Renal cortical epithelial cell (primary cell): ENCODE measurements at places on chromosomes 2 and 18.

DNA sequence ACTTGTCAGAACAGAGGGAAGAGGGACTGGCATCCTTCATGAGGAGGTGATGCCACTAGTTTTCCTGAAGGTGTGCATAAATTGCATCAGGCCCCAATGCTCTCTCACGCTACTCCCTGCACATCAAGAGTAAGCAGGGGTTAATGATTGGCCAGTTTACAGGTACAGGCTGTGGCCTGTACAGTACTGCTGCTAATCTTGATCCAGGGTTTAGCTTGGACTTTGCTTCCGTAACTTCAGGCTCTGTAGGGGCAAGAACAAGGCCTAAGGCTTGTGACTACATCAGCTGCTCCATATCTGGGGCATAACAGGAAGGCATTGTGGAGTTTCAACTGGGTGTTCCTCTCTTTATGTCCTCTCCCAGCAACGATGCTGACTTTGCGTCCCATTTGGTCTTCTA is 96.8 kb upstream of the FZD7 start:
- DNase-seq: peak; percentile 32

GRCh38 chr2:215160081-215160480 is 21.7 kb upstream of the ABCA12 start:
- no peak for DNase-seq

GRCh38 chr2:120846406-120847095 is 110.9 kb downstream of the GLI2 start:
- DNase-seq: no peak

DNA sequence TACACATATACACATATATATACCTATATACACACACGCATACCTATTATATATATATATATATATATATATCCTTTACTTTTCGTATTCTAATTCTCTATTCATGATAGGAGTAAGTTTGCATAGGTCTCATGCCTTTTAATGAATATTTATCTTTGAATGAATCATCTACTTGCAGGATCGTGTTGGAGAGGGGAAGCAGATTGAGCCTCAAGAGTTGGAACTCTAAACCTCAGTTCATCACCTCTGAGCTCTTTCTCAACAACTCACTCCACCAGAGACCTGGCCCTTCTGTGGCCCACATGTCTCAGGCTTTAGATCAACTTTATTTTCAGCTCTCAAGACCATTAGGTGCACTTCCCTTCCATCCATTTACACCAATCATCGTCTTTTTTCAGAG is 490.4 kb upstream of the ID2 start:
- DNase-seq: no peak

DNA sequence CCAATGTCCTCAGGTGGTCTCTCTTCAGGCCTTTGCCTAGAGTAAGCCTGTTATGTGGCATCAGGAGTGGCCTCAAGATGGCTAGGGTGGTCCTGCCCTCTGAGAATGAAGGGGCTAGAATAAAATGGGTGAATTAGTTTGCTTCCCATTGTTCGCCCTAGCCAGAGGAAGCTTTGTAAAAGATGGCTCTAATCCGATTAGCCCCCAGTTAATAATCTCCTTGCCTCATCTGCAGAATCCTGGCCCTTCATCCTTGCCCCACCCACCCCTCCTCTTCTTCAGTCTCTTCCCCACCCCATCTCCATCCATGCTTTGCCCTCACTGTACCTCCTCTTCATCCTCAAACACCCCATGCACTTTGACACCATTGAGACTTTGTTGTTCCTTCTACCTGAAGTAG is 57.4 kb upstream of the LGALSL start:
- DNase-seq: no peak

DNA sequence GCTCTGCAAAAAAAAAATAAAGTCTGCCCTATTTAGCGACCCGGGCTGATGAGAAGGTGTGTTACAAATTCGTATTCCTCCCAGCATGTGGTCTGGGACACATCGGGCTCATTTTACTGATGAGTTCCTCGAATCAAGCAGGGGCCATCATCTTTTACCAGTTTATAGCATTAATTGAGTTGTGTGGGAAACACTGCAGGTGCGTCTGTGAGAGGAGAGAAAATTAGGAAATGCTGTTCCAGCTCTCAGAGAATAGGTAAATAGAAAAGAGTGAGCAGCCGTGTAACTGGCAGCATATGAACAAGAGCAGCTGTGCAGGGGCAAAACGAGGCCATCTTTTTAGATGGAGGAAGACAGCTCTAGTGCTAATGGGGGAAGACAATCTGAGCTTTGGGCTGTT is 216.7 kb downstream of the SETBP1 start:
- DNase-seq: no peak

- no peak for DNase-seq
These were observed 55.8 kb upstream of the REV1 start for GRCh38 chr2:99545604-99546003.

DNA sequence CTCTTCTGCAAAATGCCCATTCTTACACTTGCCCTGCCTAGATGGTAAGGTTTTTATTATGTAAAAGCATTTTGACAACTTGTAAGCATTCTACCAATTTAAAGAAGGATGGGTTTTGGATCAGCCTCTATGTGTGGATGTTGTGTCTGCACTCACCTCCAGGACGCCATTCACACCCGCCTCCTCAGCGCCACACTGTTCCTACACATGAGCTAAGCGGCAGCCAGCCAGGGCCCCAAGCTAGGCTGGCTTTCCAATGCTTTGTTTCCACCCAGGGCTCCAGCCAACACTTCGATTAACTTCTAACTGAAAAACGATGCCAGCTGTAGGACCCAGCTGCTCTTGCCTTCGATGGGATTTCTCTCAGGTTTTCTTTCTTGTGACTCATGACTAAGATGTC is 73.3 kb upstream of the FZD7 start:
- DNase-seq: no peak

- no peak for DNase-seq
These were observed 227.7 kb downstream of the GPD2 start for GRCh38 chr2:156663757-156664409.

DNA sequence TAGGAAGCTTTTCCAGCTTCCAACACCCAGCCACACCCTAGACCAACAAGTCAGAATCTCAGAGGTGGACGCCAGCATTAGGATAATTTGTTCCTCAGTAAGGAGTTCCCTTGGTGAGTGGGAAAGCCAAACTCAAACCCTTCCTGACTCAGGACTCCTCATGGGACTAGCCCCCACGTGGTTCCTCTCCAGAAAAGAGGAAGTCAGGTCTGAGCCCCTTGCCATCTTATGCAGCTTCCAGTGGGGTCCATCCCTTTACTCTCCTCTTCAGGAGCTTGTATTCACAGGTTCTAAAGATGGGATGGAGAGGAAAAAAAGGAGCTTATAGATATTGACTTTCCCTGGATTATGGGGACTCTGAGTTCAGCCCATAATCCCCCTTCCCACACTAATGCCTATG is 14.8 kb upstream of the NOTO start:
- DNase-seq: no peak

DNA sequence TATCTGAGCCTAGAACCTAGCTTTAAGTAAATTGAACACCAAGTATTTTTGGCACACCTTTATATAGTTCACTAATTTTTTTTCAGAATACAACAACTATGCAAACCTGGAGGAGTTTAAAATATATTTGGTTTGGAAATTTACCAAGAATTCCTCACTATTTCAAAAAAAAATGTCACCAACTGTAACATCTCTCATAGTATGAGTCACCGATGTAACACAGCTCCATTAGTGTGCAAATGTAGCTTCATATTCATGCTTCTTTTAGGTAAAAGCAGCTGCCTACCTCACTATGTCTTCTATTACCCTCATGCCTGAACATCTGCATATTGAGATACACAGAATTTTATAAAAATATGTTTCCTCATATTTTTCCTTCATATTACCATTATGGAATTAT is 80.5 kb downstream of the NRXN1 start:
- DNase-seq: peak; percentile 42

DNA sequence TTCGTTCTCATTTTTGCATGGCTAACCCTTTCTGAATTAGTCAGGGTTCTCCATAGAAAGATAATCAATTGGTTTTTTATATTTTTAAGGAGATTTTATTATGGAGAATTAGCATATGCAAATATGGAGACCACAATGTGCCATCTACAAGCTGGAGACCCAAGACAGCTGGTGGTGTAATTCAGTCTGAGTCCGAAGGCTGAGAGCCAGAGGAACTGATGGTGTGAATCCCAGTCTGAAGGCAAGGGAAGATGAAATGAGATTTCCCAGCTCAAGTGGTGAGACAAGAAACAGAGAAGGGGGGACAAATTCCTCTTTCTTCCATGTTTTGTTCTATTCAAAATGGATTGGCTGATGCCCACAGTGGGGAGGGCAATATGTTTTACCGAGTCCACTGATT is 80.7 kb downstream of the PLCL1 start:
- DNase-seq: no peak

- peak; percentile 89 for DNase-seq
These were observed 42.4 kb downstream of the TMEM18 start for GRCh38 chr2:634636-635388.

DNA sequence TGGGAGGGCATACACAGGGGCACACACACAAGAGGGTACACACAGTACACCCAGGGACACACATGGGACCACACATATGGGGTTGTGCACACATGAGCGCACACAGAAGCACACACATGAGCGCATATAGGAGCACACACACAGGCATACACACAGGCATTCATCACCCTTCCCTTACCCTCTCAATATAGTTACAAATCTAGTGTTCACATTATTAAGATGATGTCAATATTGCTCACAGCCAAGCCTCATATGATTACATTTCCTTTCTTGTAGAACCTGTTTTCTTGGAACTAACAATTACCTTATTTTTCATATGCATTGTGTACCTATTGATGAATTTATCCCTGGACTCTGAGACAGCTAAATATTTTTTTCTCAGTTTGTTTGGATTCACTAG is 156.7 kb downstream of the FHOD3 start:
- no peak for DNase-seq

- no peak for DNase-seq
These were observed 678.0 kb upstream of the CDH2 start for GRCh38 chr18:28854964-28855363.

DNA sequence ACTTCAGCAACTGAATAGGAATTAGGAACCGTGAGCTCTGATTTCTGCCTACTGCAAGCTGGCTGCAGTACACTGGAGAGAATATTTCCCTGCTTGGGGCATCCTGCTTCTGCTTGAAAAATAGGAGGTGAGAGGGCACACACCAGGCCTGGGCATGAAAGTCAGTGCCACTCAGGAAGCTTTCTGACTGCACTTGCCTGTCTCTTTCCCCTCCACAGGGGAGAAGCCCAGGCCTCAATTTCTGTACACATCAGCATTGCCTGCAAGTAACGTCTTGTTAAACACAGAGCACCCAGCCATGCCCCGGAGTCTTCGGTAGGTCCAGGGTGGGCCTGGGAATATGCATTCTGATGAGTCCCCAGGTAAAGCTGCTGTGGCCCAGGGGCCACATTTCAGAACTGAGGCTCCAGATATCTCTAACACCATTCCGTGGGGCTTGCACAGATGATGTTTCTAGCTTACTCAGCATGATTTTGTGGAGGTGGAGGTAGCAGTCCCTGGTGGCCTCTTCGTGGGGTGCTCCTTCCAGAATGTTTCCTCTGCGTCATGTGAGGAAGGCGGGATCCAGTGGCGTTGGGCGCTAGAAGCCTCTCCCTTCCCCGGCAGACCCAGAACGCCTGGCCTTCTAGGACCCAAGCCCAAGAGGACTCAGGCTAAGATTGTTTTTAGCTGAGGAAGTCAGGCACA is 114.1 kb downstream of the ZBTB7C start:
- DNase-seq: no peak

DNA sequence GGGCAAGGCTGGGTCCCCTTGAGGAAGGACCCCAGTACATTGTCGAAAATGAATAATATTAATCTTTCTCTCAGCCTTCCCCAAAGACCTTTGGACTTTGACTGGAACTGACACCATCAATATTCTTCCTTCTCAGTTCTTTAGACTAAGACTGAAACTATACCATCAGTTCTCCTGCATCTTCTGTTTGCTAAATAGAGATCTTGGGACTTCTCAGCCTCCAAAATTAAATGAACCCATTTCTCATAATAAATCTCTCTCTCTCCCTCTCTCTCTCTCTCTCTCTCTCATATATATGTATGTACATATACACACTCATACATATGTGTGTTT is 39.7 kb upstream of the VRK2 start:
- no peak for DNase-seq

DNA sequence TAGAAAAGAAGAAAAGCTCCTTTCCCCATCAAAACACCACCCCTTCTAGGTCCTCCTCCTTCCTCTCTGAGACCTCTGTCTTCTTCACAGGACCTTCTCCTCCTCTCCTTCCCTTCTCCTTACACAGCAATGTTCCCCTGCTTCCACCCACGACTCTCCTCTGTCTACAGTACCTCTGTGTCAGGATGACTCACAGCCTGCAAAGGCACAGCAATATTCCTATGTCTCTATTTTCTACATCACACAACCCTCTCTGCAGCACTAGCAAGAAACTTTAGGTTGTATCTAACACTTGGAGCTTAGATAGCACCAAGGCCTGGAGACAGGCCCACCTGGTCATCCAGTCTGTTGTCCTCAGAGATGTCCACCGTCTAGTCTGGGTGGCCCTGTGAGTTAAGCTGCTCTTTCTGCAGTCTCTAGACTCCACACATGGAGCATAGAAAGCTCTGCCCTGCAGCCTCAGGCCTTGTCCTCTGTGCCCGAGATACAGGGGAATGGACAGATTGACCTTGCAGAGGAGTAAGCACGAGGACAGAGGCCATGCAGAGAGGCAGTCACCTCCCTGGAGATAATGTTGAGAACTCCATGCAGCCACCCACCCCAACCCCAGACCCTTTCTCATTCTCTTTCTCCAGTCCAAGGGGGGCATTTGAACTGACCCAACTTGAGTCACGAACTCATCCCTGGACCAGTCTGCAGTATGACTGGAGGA is 212.0 kb downstream of the TNS1 start:
- DNase-seq: peak; percentile 72
